Fibroblast of skin of right biceps (primary cell): ENCODE measurements at places on chromosomes 12 and 14.
A peak's percentile ranks its signal among the peaks of the same experiment; 100 is the strongest.

DNA sequence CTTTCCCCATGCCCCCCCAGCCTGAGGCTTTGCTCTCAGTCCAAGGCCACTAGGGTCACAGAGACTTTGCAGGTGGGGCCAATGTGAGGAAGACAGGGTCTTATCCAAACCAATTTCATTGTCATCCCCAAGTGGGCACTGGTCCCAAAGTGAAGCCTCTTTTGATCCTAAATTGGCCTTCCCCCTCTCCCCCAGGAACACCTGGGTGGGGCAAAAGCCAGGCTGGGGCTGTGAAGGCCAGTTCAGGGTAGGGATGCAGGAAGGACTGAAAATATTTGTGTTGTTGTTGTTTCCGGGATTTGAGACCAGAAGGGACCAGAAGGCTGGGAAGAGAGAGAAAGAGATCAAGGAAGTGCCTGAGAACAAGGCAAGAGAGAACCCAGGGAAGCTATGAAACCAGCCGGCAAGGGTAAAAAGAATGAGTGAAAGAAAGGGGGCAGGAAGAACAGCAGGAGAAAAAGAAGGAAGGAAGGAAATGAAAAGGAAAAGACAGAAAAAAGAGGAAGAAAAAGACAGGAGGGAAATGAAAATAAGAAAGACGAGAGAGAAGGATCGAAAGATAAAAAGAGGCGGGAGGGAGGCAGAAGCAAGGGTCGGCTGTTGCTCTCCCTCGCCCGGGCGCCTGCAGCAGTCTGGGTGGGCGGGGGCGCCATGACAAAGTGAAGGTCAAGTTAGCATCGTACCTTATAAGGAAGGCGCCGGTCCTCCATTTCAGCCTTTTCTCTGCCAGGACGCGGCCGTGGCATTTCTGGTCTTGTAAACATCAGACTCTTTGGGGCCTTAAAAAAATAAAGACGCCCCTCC is 7.4 kb upstream of the HOXC11 start:
- DNase-seq, result no peak

DNA sequence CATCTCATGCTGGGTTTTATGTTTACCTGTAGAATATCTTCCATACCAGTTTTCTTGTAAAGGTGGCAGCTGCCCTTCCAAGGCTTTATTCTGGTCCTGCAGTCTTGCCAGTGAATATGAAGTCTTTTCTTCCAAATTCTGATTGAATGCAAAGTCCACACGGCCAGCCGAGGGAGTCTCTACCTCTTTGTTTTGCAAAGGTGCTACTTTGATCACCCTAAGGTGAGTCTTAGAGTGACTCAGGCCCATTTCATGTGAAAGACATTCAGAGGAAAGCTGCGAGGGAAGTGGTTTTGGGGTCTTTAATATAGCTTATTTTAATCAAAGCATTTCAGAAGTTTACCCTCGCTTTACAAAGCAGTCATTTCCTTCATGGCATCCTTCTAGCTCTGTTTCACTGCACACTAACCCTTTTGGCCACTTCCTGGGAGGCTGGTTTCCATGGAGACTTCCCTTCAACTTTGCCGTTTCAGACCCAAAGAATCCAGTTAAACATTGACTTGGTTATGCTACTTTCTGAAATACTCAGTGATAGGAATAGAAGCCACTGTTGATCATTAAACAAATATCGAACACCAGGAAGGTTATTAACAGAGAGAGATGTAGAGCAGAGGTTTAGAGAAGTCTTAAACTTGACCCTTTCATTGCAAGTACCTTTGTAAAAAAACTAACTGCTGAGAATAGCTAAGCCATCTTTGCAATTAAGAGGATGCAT is at the start of gene CCDC198:
Gene CCDC198 (minus strand): TSS at position 391 of the 715 bp plus-strand sequence. CDS start 142 bp downstream, at position 249.
- peak; percentile 57 for DNase-seq

GRCh38 chr12:55043542-55043941 is 23.8 kb downstream of the NEUROD4 start:
- DNase-seq, result no peak

DNA sequence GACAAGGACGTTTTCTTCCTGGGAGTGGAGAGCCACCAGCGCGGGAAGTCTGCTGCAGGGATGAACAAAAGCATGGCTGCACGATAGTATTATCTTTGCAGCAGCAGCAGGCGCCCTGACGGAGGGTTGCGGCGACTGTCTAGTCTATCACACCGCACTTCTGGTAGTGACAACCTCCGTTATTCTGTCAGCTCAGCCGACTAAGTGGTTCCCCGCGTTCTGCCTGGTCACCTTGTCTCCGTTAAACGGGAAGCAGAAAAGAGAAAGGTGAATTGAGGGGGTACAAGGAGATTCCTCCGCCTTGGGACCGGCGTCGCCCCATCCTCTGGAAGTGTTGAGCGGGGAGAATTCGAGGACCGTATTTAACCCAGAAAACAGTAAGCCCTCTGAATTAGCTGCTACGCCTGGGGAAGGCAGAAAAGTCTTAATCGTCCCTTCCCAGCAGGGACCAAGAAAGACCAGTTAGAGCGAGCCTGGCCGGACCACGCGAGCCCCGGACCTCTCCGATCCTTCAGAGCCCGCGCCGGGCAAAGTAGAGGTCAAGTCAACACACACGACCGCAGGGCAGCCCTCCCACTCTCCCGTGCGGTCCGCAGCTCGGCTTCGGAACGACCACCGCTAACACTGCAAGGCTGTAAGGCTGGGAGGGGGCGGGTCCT is 536 bp upstream of the DAAM1 start:
- peak; percentile 13 for DNase-seq

DNA sequence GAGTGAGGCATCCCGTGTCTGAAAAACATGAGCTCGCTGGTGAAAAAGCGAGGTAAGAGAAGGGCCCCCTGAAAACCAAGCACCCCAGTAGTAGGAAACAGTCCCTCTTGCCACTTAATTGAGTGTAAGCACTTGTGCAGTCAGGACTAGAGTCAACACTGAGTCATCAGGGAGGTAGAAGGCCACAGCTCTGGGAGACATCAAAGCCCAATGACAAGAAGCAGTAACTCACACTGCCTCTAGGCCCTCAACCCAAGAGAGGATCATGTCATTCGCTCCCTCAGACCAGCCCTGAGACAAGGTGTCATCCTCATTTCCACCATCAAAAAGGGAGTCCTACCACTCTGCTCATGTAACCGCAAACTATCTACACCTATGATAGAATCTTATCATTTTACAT is 17.8 kb downstream of the POMT2 start:
- peak; percentile 59 for DNase-seq

DNA sequence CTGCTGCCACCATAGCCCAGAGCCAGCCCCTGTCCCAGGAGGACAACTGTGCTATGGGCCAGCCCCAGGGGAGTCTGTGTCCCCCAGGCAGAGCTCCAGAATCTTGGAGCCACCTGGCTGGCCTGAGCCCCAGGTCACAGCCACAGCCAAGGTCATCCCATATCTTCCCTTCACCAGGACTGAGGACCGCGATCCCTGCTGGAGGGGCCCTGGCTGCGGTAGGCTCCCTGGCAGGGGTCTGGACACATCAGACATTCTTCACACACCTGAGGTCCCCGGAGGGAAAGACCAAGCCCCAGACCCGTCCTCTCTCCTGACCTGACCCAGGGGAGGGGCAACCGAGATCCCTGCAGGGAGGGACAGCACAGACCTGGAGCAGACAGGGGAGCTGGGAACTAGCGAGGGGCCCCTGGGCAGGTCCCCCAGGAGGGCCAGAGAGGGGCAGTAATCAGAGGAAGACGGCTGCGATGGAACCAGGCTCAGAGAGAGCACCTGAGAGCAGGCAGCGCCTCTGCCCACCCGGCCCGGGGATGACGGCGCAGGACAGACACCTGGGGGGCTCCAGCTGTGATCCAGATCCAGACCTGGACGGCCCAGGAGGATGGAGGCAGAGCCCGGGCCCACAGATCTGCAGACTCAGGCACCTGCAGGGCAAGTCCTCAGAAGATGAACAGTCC is 103.2 kb upstream of the EIF5 start:
- no peak for DNase-seq

DNA sequence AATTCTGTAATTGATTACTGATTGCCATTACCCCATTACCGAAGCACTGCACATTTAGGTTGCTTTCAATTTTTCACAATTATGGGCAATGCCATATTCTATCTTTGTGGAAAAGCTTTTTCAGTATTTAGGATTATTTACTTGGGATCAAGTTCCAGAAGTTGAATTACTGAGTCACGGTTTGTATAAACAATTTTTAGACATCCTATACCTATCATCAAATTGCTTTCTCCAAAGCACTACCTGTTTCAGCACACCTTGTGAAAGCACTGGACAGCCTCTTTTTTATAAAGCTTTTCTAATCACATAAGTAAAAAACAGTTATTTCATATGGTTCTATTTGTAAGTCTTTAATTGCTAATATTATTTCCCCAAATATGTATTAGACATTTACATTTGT is 221.5 kb upstream of the CAND1 start:
- DNase-seq, result no peak

DNA sequence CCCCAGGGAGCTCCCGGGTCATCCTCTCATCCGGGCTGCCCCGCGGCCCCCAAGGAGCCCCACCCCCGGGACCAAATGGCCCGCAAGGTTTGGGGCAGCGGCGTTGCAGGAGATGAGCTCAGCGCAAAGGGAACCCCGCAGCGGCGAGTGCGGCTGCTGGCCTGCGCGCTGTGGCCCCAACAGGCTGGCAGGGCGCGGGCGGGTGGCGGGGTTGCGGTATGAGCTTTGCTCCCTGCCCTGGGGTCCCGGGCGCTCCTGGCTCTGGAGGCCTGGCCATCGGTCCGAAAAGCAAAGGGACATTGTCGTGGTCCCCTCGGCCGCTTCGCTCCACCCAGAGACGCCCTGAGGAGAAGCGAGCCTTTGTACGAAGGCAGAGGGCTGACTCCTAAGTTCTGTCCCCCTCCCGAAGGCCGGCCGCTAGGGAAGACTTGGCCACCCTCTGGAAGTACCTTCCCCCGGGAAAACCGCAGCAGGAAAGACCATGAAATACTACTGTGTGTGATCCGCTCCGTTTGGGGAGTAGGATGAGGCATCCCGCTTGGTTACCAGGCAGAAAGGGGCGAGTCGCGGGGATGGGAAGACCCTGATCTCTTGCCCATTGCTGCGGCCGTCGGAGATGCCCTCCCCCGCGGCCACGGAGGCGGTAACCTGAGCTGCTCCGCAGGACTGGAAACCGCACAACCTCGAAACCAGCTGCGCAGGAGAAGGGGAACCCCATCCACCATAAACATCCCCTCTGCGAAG is 620 bp upstream of the NID2 start:
- DNase-seq, result peak; percentile 69

DNA sequence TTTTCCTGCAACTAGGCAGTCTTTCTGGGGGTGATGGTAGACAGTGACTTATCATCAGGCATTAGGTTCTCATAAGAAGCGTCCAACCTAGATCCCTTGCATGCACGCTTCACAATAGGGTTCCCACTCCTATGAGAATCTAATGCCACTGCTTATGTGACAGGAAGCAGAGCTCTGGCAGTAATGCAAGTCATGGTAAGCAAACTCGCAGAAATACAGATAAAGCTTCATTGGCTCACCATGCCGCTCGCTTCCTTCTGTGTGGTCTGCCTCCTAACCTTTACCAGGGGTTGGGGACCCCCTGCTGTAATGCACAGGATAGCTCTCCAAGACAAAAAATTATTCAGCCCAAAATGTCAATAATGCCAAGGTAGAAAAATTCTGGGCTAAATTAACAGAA is 864.2 kb downstream of the TRHDE start:
- no peak for DNase-seq

DNA sequence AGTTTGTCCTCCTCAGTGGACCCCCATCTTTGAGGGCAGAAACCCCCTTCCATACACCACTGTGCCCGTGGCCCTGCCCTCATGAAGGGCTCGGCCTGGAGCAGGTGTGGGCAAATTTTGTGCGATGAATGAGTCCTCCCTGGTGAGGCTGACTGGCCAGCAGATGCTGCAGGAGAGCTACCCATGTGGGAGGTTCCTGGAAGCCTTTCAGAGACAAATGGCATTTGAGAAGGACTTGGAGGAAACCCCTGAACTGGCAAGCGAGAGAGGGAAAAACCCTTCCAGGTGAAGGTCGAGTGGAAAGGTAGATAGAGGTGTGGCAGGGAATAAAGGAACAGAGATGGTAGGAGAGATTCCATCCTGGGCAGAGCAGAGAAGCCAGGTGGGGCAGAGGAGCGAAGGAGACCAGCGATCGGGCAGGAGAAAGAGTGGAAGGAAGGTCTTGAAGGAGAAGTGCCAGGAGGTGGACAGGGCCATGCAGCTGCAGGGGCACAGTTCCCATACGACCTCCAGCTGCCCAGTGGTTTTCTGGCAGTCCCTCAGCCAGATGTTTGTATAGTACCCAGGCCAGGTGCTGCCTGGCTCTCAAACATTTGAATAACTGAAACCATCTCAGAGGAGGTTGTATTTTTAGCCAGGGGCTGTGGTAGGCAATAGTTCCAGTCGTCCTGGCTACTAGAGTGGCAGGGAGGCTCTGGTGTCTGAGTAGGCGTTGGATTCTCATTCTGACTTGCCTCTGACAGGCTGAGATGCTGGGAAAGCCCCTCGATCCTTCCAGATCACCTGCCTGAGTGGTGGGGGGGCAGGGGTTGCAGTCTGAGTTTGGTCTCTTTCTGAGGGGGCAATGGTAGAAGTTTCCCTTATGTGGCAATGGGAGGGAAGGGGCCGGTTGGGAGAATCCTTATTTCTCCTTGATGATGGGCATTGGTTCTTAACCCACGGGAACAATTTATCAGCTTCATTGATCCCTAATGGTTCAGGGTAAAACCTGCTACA is 40.1 kb downstream of the FBXL14 start:
- DNase-seq, result no peak

DNA sequence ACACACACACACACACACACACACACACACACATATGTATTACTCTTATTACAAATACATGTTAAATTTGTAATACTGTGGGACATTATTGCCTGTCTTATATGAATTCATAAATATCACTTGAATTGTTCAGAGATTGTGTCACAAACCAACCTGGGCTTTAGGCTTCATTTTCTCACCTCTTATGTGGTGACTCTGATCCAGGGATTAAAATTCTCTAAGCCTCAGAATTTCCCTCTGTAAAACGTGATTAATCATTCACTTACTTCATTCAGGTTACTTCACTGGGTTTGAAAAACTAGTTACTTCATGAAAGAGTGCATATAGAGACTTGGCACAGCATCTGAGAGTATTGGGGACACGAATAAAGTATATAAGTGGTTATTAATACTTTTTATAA is 240.3 kb upstream of the PDZRN4 start:
- DNase-seq, result peak; percentile 28

- peak; percentile 9 for DNase-seq
Measured at GRCh38 chr12:54988402-54989054, 4.0 kb upstream of the TESPA1 start.

DNA sequence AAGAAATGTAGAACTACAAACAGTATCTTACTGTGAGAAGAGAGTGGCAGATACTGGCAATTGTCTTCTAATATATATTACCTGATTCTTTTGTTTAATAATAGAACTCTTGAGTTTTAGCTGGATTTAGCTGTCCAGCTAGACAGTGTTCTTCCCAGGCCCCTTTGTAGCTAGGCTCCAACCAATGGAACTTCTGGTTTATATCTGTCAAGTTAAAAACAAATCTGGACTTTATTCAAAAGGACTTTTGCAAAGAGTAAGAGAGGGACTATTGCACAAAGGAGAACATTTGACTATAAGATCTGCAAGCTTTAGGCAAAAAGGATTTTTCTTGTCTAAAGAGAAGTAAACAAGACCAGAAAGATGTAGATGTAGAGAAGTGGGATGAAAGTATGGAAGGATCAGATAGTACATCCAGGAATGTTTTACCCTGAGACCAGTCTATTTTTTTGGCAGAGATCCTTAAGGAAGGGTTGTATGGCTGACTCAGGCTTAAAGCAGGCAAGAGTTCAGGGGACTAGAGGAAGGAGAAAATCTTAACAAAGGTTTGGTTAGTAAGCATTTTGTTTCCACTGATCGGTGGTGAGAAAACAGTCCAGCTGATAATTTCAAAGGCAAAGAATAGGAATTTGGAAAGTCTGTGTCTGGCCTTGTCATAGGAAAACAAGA is 111.1 kb upstream of the PLEKHA5 start:
- peak; percentile 90 for DNase-seq

GRCh38 chr12:46089414-46090162 is 99.2 kb upstream of the SCAF11 start:
- DNase-seq, result no peak
